ENCODE measurements at places on chromosomes 6 and 20.
A peak's percentile ranks its signal among the peaks of the same experiment; 100 is the strongest.

- DNase-seq, result no peak
Observed at GRCh38 chr6:15674690-15675386, 12.0 kb upstream of the DTNBP1 start.

DNA sequence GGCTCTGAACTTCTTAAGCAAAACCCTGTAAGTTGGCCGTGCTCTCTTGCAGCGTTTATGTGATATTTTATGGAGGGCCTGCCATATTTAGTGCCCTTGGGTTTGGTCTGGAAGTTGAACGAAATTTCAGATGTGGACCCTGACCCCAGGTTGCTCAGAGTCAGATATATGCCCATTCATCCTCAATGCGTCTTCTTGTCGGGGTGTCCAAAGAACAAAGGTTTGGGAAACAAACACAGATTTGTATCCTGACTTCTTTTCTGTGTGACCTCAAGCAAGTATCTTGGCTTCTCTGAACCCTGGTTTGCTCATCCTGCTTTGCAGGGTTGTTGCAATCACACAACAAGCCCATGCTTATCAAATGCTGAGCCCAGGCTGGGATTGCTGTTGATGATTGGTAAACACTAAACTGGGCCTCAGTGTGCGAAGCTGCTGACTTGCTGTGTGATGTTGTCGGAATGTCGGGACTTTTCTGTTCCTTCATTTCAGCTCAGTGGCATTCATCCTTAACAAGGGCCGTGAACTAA, 103.5 kb upstream of the PTPN1 start:
- DNase-seq, result no peak

DNA sequence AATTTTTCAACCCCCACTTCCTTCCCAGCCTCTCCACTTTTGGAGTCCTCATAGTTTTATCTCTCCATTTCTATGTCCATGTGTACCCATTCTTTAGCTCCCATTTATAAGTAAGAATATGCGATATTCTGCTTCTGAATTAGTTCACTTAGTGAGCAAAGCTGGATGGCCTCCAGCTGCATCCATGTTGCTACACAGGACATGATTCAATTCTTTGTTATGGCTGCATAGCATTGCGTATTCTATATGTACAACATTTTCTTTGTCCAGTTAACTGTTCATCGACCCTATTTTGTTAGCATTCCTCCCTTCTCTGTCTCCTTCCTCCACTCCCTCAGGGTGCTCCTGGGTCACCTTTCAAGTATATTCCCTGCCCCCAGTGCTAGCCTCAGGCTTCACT, 210.0 kb upstream of the SSTR4 start:
- DNase-seq, result no peak

GRCh38 chr6:41371461-41371991, 36.1 kb downstream of the NCR2 start:
- no peak for DNase-seq

DNA sequence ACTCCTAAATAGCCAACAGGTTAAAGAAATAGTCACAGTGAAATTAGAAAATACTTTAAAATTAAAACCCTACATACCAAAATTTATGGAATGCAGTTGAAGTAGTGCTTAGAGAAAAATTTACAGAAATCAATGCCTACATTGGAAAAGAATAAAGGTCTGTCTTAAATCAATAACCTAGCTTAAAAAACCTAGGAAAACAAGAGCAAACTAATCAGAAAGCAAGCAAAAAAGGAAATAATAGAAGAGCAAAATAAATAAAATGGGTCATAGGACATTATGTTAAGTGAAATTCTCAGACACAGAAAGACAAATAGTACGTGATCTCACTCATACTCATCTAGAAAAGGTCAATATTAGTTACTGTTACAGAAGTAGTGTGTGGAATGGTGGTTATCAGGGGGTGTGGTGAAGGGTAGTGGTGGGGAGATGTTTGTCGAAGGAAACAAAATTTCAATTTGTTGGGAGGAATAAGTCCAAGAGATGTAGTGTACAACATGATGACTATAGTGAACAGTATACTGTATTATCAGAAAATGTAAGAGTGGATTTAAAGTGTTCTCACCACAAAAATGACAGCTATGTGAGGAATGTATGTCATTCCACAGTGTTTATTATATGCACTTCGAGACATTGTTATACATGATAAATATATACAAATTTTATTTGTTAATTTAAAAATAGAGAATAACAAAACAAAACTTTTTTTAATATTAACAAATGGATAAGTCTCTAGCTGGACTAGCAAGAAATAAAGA, 423.6 kb downstream of the CDH26 start:
- DNase-seq, result no peak

DNA sequence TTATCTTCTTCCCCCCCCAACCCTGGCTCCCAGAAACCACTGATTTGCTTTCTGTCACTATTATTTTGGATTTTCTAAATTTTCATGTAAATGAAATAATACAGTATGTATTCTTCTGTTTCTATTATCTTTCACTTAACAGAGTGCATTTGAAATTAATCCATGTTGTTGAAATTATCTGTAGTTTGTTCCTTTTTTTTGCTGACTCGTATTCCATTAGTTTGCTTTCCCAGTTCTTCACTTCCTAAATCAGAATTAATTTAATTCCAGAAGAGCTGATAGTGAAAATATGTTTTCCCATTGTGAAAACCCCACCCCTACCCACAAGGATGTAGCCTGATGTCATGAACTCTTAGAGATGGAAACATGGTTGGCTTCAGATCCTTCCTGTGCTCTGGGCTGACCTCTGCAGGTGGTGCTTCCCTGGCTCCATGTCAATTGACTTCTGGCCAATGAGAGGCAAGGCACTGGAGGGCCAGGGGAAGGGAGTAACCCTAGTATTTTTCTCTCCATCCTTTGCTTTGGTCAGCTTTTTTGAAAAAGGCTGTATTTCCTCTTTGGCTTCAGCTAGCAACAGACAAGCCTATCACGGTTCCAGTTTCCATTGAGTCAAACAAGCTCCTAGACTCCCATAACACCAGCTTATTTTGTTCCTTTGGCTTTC, 244.4 kb upstream of the HSF2 start:
- DNase-seq, result no peak

- DNase-seq, result no peak
Observed at GRCh38 chr6:110048221-110048875, 70.2 kb downstream of the GPR6 start.

DNA sequence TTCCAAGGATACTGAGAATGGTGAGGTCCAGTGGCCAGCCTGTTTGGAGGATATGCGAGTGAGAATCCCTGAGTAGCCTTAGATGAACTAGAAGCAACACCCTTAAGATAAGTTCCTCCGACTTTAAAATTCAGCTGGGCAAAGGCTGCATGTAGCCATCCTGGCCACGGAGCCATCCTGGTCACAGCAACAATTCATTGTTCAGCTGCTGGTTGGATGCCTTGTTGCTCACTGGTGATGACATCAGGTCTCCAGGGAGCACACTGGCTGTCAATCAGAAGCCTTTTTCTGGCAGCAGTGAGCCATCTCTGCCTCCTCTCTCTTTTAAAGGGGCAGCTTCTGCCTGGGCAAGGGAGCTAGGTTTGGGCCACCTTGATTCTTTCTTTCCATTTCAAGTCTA, 22.4 kb upstream of the RIMS4 start:
- DNase-seq, result no peak

GRCh38 chr20:44092551-44093248, 94.3 kb downstream of the JPH2 start:
- no peak for DNase-seq

DNA sequence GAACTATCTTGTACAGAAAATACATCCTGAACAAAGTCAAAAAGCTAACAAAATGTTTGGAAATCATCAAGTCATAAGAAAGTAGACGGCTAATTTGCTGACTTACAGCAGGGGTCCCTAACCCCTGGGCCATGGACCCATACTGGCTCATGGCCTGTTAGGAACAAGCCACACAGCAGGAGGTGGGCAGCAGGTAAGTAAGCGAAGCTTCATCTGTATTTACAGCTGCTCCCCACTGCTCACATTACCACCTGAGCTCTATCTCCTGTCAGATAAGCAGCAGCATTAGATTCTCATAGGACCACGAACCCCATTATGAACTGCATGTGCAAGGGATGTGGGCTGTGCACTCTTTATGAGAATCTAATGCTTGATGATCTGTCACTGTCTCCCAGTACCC, 115.5 kb downstream of the CDK19 start:
- no peak for DNase-seq

GRCh38 chr6:46419576-46420002, 71.7 kb downstream of the RCAN2 start:
- DNase-seq, result peak; percentile 31

DNA sequence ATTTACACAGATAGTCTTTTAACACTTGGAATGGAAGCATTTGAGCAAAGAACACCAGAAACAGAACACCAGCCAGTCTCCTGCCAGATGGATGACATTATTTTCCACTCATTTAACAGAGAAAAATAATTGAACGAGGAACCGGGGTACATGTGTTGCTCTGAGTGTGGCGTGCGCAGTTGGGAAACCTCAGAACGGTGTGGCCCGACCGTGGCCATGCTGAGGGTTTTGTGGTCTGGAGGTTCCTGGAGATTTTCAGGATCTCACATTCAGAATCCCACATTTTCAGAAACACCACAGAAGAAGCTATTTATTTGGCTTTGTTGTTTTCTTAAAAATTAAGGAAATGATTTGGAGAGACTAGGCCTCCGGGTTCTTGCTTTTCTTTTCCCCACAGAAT, 126.9 kb upstream of the QKI start:
- no peak for DNase-seq

DNA sequence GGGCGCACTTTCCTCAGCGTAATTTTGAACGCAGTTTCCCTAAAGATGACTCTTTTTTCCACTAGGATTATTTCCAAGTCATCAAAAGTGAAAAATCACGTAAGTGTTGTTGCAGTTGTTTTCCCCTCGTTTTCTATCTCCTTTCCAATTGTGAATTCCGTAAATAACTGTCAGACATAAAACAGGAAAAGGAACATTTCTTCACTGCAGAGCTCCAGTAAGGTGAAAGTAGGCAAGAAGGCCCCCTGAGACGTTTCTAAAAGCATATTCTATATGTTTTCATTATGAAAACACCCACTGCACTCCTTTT, 17.8 kb downstream of the HIVEP2 start:
- DNase-seq, result no peak

GRCh38 chr6:108650781-108651180, 90.1 kb downstream of the FOXO3 start:
- no peak for DNase-seq

DNA sequence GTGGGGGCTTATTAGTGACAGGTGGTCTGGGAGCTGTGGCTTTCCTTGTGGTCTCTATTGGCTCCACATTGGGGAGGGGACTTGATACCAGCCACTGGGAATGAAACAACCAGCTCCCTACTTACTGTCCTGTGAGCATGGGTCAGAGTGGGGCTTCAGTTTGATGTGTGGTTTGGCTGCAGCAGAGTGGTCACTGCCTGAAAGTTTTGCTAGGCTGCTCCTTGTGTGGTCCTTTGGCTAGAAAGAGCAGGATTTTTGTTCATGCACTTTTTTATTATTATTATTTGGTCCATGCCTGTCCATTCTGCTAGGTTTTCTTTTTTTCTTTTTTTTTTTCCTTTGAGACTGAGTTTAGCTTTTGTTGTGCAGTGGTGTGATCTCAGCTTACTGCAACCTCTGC, 7.5 kb upstream of the TMEM14B start:
- no peak for DNase-seq
